T1000 (cell line): ENCODE measurements at places on chromosomes 6 and 20.

DNA sequence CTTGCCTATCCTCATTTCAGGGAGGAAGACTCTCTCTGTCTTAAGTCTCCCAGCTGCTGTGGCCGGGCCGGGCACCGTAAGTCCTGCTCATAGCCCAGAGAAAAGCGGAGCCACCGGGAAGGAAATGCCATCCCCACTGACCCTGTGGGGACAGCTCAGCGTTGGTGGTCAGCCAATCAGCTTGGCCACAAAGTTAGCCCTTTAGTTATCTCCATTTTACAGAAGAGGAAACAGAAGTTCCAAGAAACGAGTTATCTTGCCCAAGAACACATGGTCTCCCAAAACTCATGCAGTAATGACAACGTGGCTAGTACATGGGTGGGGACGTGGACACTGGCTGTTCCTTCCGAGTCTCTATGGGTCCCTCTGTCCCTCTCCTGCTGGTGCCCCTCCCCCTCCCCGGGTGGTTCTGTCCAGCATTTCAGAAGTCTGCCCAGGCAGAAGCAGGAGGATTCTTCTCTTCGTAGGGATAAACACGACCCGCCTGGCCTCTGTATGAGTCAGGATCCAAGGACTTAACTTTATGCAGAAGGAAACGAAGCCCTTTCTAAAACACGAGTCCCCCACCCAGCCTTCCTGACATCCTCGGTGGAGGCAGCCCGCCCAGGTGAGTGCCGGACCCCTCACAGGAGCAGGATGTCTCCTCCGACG is 273.8 kb downstream of the CDH4 start:
- no peak for DNase-seq

DNA sequence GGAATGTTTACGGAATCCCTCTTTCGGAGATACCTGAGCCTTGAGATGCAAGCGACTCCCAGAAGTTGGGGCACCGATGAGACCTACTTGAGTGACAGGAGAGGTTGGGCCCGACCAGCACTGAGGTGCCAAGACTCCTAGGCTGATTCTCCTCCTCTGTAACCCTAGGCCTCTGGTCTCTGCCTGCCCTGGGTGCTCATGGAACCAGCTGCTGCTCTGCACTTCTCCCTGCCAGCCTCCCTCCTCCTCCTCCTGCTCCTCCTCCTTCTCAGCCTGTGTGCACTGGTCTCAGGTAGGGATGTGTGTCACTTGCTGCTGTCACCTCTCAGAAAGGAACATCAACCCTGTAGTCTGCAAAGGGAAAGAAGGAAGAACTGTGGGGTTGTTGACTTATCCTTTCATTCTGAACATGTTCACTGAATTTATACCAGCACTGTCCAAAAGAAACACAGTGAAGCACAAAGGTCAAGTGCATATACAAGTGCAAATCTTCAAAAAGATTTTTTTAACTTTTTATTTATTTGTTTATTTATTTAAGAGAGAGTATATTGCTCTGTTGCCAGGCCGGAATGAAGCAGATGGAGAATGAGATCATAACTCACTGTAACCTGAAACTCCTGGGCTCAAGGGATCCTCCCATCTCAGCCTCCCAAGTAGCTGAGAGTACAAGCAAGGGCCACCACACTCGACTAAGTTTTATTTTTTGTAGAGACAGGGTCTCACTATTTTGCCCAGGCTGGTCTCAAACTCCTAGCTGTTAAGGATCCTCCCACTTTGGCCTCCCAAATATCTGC is 913 bp downstream of the BTN2A2 start:
- DNase-seq = no peak

DNA sequence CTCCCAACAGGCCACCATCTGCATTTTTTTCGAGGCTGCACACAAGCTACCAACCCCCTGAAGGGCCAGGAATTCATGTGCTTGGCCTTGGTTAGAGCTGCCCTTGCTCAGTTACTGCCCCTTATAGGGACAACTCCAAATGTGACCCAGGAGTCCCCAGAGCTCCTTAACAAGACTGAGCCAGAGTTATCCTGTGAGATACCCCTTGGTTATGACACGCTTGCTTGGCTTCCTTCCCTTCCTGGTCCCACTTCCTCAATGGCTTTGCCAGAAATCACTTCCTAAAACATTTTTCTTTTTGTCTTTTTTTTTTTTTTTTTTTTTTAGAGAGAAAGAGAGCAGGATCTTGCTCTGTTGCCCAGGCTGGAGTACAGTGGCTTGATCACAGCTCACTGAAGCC is 8.9 kb downstream of the TREM1 start:
- DNase-seq = no peak

DNA sequence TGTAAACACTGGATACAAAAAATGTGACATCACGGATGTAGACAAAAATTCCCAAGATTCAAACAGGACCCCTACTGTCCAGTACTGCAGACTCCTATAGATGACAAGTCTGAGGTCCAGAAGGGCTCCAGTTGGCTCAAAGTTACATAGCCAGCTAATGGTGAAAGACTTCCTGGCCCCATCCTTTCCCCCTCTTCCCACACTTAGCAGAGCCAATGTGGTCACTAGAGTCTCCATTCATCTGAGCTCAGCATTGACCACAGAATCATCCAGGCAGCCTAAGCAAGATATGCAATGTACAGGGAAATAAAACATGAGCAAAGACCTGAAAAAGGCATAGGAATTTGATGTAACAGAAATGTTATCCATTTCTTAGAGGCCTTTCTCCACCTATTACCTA is 180.5 kb downstream of the ADAT2 start:
- no peak for DNase-seq

- DNase-seq = no peak
Observed at GRCh38 chr20:62287759-62288534, 14.8 kb upstream of the ADRM1 start.
